Activated T-cell treated with anti-CD3 and anti-CD28 coated beads for 4 hours (primary cell): ENCODE measurements at places on chromosomes 6 and 20.

DNA sequence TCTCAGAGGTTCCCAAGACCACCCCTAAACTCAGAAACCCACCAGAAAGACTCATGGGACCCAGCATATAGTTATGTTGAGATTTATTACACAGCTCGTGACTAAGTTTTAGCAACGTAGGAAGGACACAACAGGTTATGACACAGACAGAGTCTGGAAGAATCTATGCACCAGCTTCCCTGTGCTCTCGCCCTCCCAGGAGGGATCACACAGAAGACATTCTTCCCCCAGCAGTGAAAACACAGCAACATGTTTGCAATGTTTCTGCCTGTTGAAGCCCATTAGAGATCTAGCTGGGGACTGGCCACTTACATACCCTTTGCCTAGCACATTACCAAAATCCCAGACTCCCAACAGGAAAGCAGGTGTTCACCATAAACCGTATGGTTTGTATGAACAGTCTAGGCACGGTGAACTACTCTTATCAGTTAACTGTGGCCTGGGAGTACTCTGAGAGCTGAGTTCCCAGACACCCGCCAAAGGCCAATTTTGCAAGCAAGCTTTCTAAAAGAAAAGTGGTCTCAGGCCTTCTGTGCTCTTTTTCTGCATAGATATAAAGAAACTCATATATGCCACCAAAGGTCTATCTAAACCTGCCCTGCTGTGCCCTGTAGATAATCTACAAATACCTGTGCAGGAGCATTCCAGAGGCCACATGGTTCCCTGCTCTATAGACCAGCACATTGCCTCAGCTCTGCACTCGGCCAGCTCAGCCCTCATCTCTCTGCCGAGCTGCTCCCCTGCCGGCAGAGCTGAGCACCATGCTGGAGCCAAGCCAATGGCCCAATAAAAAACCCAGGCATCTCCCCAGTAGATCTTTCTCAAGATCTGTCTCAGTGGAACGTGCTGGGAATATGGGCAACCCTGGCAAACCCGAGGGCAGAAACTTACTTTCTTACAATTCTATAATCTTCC lies 69.6 kb upstream of the SMIM28 start:
- DNase-seq: no peak

- DNase-seq: no peak
These were observed 63.3 kb downstream of the HDGFL1 start for GRCh38 chr6:22632581-22633145.

DNA sequence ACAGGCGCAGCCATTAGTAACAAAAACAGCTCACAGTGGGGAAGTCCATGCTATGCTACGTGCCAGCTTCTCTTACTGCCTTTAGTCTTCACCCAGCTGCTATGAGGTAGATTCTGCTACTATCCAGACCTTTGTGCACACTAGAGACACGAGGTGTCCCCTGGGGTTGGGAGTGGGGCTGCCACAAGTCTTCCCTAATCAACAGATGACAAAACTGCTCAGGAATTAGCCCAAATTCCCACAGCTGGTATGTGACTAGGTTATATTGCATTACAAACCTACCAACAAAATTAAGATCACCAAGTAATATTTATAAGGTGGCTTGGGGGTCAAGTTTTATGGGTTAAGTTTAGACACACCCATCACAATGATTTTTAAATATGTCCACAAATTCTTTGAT lies 63.3 kb downstream of the PSMB1 start:
- no peak for DNase-seq

GRCh38 chr20:18007534-18008292 lies 38.9 kb downstream of the MGME1 start:
- no peak for DNase-seq

GRCh38 chr6:1104988-1105670 lies 206.8 kb upstream of the FOXQ1 start:
- DNase-seq: no peak

DNA sequence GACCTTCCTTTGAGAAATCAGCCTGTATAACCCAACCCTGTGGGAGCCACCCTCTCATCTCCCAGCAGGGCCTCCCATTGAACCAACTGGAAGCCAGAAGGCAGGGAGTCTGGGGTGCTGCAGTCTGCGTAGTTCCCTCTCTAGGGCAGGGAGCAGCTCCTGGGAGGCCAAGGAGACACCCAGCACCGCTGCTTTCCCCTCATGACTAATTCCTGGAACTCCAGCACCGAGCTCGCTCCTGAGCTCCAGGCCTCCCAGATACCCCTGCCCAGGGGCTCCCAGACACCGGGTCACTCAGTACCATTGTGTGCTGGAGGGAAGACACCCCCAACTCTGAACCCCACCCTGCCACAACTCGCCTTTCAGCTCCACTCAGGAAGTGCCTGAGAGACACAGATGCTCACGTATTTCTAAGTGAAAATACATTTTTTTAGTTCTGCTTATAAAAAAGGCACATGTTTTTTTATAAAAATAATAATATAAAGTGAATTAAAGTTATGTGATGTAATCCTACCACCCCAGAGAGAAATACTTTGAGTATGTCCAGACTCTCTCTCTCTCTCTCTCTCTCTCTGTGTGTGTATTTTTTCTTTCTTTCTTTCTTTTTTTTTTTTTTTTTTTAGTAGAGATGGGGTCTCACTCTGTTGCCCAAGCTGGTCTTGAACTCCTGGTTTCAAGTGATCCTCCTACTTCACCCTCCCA lies 17.5 kb downstream of the PIM1 start:
- no peak for DNase-seq
